Activated naive CD8-positive, alpha-beta T cell treated with anti-CD3 and anti-CD28 coated beads, Interleukin-2, amount 50 U/mL, for 24 hours (primary cell): ENCODE measurements at places on chromosomes 6 and 20.

GRCh38 chr6:7546383-7546782, 4.9 kb downstream of the DSP start:
- H3K4me3 ChIP-seq = no peak overlapping the region
- H3K36me3 ChIP-seq = no peaks in the 10 kb centered on the region
- peaks cover 61% of the 10 kb centered on the region for H3K27me3 ChIP-seq
- H3K4me1 ChIP-seq = no peaks in the 10 kb centered on the region
- no peak for DNase-seq
- no peak overlapping the region for H3K27ac ChIP-seq

DNA sequence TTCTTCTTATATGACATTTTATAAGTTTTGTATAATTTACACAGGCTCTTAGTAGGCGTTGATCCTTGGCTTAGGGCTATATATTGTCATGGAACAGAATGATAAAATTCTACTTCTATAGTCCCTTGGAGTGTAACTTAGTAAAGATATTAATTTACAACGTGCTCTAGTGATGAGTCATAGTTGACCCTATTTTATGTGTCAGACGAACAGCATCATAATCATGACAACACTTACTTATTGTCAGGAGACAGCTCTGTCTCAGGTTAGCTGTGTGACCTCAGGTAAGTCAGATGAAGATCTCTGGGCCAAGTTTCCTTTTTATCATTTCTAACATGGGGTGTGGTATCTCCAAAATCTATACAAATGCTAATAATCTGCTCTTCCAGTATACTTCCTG, 473.5 kb downstream of the UTRN start:
- H3K27me3 ChIP-seq = no peaks in the 10 kb centered on the region
- peaks cover 5% of the 10 kb centered on the region for H3K36me3 ChIP-seq
- DNase-seq = no peak

DNA sequence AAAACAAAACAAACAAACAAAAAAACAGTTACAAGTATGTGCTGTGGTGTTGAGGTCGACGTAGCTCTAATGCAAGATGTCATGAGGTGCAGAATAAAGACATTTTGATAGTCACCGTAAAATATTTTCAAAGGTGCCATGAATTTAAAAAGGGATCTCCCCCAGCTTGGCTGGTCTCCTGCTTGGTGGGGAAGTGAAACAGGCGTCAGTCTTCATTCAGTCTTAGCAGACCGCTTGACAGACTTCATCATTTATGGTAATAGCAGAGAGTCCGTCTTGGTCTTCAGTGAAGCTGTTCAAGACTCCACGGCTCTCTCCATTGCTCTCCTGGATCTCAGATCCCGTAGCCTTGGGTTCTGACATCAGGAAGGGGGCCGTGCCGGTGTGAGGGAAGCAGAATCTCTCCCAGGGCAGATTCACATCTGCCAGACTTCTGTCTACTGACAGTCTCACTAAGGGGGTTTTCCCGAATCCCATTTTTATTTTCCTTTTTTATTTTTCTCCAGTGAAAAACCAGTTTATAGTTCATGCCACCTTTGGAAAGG, 1.6 kb downstream of the SLC24A3 start:
- no peaks in the 10 kb centered on the region for H3K4me1 ChIP-seq
- H3K27me3 ChIP-seq = peaks cover 39% of the 10 kb centered on the region
- H3K4me3 ChIP-seq = no peak overlapping the region

- H3K36me3 ChIP-seq = peaks cover 50% of the 10 kb centered on the region
- H3K27me3 ChIP-seq = no peaks in the 10 kb centered on the region
- H3K27ac ChIP-seq = peak overlapping the region; percentile 37
These were observed 11.8 kb downstream of the TMEM14B start for GRCh38 chr6:10759312-10759839.

- no peak overlapping the region for H3K4me3 ChIP-seq
- no peaks in the 10 kb centered on the region for H3K27me3 ChIP-seq
- H3K36me3 ChIP-seq = no peaks in the 10 kb centered on the region
- no peaks in the 10 kb centered on the region for H3K4me1 ChIP-seq
- no peak overlapping the region for H3K27ac ChIP-seq
These were observed 289.4 kb upstream of the SASH1 start for GRCh38 chr6:148053209-148053608.

- H3K36me3 ChIP-seq = no peaks in the 10 kb centered on the region
- no peak for DNase-seq
- no peak overlapping the region for H3K27ac ChIP-seq
- H3K4me3 ChIP-seq = no peak overlapping the region
- no peaks in the 10 kb centered on the region for H3K27me3 ChIP-seq
These were observed 52.0 kb upstream of the BMP2 start for GRCh38 chr20:6715401-6715941.

DNA sequence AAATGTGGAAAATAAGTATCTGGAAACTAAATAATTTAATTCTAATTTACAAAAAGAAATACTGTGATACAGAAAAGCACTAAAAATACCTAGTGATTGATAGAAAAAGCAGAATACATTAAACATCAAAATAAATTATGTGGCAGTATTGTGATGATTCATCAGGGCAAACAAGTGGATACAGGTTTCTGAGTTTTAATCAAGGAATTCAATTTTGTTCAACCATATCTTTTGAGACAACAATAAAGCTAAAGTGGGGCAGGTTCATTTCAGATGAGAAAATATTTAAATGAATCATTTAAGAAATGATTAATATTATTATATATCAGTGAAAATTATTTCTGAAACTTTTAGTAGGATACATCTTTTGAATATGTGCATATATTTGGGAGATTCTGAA, 49.8 kb downstream of the GRIK2 start:
- H3K36me3 ChIP-seq = no peaks in the 10 kb centered on the region
- no peaks in the 10 kb centered on the region for H3K27me3 ChIP-seq
- H3K4me1 ChIP-seq = no peaks in the 10 kb centered on the region
- no peak overlapping the region for H3K4me3 ChIP-seq
- DNase-seq = no peak
- H3K27ac ChIP-seq = no peak overlapping the region
